Right kidney (tissue), 9 donors: ENCODE measurements at places on chromosomes 2 and 18.

GRCh38 chr2:68687018-68687417 is 43.6 kb downstream of the PROKR1 start:
- no peak for DNase-seq

DNA sequence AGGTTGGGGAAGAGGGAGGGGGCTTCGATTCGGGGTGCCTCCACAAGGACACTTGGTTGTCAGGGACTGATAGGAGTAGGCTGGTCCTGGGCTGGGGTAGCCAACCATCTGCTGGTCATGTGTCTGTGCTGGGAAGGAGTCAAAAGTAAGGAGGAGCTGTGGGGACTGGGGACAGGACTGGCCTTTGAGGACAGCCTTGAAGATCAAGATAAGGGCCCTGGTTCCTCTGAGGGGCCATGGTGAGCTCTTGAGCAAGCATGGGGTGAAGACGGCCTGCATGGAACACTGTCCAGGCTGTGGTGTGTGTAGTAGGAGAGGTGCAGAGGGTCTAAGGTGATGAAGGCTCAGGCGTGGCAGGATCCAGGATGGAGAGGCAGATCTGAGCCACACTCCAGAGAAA is 1.7 kb downstream of the CYP27A1 start:
- no peak for DNase-seq

GRCh38 chr2:118013221-118013723 is 598 bp downstream of the CCDC93 start:
- DNase-seq, result peak; percentile 64

DNA sequence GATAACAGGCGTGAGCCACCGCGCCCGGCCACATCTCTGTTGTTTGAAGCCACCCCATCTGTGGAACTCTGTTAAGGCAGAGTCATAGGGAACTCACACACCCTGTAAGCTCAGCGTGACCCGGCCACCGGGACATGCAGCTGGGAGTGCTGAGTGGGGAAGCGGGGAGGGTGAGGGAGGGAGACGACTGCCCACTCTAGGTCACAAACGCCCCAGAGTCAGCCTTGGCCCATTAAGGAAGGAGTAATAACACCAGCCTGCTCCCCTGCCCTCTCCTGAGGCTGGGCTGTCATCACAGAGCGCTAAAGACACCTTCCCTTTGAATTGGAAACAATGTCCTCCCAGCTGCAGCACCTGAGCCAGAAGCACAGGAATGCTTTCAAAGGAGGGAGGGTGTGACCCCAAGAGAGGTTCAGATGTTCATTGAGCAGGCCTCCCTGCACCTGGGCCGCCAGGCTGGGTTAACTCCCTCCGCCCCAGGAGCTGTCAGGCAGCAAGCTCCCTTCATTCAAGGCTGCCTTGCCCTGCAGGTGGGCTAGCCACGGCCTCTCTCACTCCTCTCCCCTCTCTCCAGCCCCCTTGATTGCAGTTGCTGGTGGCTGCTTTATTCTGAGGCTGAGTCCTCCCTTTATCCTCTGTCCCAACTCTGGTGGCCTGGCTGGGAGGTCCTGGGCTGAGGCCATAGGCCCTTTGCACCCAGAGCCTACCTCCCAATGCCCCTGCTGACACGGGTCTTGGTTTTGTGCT is 77.2 kb upstream of the HPCAL1 start:
- DNase-seq, result peak; percentile 41

- DNase-seq, result no peak
These were observed 2.8 kb downstream of the PREPL start for GRCh38 chr2:44358503-44358902.

- DNase-seq, result no peak
These were observed 98.8 kb downstream of the RHBDD1 start for GRCh38 chr2:226934546-226935201.

DNA sequence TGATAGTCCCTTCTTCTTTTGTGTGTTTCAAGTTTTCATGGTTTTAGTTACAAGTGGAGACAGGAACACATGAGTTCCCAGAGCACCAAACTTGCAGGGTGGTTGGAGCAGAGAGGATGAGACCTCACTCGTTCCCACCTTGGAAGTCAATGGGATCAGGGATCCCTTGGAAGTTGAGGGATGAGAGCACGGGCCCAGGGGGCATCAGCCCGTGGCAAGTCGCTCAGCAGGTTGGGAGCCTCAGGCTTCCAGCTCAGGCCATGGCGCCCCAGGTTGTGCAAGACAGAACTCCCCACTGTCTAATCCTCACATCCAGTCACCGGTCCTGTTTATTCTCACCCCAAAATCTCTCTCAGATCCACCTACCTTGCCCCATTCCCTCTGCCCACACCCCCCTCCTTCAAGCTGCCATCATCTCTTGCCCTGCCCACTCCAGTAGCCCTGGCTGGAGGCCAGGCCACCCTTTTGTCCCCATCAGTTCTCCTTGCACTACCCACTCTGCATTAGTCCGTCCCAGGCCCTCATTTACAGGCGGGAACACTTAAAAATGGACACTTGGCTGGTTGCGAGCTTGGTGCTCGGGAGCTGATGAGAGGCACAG is 37.6 kb upstream of the FOSL2 start:
- DNase-seq, result no peak

DNA sequence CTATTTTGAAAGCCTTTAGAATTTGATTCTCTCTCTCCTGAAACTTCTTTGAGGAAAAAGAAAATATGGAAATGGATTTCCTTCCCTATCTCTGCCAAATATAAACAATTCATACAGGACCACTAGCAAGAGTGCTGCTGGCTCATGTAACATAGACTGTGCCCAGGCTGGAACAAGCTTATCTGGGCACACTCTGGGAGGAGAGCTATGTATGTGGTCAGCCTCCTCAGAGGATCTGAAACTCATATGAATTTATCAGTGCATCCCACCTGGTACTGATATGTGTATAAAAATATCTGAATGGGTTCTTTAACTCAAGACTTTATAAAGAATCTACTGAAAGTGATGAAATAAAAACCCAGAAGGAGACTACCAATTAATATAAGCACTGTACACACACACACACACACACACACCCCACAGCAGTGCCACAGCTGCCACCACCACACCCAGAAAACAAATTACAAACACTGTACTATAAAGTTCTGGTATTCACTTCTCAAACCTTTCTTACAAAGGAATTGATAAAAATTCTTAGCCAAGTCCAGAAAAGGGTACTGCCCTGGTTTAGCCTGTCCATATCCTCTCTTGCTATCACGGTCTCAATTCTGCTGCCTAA is 115.6 kb downstream of the IRS1 start:
- no peak for DNase-seq

DNA sequence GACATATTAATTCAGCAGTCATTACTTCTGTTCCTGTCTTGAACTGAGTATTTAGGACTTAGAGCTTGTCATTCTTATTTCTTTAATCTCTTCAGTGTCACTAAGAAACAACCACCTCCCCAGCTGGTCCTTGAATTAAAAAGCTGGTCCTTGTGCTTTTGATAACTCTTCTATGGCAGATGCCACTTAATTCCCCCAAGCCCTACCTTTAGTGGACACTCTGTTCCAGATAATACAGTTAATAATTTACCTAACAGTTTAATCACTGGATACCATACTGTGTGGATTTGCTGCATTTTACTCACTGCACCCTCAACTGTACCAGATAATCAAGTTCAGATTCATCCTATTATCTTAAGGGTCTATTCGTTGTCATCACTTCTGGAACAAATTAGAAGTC is 73.1 kb downstream of the SKA1 start:
- DNase-seq, result no peak

DNA sequence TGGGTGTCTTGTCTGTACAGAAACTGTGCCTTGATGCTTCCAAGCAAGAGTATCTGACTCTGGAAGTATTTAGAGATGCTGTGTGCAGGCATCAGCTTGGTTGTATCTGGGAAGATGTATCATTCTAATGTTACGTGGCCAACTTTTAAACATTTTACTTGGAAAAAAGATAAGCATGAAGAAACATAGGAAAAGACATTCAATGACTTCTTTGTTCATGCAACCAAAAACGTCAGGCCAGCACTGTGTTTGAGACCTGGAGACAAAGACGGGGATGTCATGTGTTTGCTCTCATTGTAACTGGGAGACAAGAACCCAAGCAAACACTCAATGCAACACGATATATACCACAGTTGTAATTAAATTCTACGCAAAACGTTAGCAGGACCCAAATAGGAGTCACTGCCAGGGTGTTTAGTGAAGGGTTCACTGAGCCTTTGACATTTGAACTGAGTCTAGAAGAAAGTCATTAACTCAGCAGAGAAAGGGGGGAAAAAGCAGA is 8.9 kb upstream of the SESTD1 start:
- no peak for DNase-seq

DNA sequence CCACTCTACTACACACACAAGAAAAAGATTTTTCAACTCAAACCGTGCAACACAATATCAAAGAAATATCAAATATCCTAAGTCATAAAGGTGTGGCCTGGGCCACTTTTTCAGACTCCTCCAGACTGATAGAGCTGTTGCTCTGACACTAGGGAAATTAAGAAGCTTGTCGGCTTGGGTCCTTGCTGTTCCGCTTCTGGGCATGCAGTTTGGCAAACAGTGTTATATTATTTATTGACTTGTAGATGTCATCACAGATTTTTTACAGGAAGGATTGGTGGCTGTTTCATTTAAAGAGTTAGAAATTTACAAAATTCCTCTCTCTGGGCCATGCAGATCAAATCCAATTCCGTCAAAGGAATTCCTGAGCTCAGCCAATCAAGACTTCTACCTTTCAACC is 98.3 kb upstream of the MSH2 start:
- no peak for DNase-seq

DNA sequence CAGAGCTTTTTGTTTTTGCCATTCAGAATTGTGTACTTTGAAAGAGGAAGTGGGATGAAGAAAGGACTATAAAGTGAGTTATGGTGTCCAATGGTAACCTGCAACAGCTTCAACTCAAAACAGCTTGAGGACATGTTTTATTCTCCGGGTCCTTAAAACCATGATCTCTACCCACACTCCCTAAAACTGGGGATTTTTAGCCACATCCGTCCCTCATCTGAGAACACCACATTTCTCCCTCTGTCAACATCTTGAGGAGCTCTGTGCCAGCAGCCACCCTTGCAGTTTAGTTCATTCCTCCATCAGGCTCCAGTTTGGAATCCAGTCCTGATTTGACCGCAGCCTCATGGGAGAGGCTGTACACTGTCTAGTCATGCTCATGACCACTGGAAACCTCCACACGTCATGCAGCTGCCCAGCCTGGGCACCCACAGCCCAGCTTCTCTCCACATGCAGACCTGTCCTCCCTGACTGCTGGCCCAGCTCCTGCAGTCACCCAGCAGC is 62.6 kb downstream of the C18orf63 start:
- DNase-seq, result no peak

DNA sequence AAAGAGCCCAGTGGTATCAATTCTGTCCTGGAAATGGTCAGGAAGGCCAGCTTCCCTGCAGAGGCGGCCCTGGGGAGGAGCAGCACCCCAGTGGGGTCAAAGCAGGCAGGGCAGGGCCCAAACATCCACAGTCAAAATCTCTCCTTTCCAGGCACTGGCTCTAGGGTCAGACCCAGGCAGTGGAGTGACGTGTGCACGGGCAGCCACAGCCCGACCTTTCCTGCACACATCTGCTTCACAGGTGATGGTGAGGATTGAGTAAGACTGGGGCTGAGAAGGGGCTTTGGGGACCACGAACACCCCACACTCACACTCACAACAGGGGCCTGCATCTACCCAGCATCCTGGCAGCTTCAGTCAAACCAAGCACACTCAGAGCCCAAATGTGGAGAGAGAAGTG is 97.8 kb upstream of the GLI2 start:
- DNase-seq, result no peak

- DNase-seq, result peak; percentile 35
These were observed 45.4 kb downstream of the RASGRP3 start for GRCh38 chr2:33521791-33522281.

GRCh38 chr2:222671259-222672067 is at the start of gene MOGAT1:
TSS of gene MOGAT1 (plus strand) at chr2:222671658. CDS start at chr2:222671786, 128 bp downstream.
- peak; percentile 77 for DNase-seq

DNA sequence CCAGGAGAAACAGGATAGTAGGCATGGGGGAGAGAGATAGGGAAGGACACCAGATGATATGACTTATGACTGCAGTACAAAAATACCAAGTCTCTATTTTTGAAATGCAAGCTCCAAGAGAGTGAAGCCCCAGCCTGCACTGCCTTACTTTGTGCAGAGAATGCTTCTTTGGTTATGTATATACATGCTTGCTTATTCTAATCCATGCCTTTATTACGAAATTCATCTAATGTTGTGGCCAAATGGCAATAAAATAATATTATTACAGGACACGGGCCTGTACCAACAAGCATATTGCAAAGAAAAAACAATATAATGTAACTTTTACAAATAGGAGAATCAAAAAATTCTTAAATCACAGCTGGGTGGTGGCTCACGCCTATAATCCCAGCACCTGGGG is 110.8 kb downstream of the BCL11A start:
- DNase-seq, result no peak

- DNase-seq, result no peak
These were observed 520.1 kb downstream of the PIK3C3 start for GRCh38 chr18:42475157-42475556.

GRCh38 chr2:47272031-47272864 is 117.1 kb upstream of the STPG4 start:
- peak; percentile 85 for DNase-seq

DNA sequence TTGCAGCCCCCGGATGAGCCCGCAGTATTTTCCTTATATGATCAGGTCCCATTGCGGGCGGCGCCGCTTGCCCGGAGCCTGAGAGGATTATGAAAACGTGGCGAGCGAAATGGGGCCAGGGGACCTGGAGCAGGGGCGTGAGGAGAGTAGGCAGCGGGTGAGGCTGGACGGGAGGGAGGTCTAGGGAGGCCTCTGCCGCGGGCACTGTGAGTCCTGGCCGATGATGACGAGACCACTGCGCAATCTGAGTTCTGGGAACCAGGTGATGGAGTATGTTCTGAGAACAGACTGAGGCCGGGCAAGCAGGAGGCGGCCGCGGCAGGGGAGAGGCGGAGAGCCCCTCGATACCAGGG is 790 bp upstream of the ACAA2 start:
- DNase-seq, result peak; percentile 94
